NCI-H69 (cell line): ENCODE measurements at places on chromosomes 6 and 20.
A peak's percentile ranks its signal among the peaks of the same experiment; 100 is the strongest.

DNA sequence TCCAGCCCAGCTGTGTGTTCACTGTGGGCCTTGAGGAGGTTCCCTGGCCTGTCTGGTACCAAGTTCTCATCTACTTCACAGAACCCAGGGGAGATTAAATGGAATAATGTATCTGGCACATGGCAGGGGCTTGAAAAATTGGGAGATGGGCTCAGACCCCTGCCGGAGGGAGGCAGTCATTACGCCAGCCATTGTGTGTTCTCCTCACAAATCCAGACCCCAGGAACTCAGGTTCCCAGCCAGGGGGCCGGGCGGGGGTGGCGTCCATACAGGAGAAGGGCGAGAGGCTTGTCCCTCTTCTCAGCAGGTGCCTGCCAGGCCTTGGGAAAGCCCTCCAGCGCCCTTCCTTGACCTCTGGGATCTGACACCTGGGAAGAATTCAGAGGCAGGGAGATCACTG is 8.1 kb downstream of the NOL4L start:
- DNase-seq = no peak

- peak; percentile 57 for DNase-seq
Measured at GRCh38 chr6:28725890-28726348, 197.9 kb downstream of the TRIM27 start.

- peak; percentile 81 for DNase-seq
Measured at GRCh38 chr6:82246802-82247504, 591 bp downstream of the IBTK start.

DNA sequence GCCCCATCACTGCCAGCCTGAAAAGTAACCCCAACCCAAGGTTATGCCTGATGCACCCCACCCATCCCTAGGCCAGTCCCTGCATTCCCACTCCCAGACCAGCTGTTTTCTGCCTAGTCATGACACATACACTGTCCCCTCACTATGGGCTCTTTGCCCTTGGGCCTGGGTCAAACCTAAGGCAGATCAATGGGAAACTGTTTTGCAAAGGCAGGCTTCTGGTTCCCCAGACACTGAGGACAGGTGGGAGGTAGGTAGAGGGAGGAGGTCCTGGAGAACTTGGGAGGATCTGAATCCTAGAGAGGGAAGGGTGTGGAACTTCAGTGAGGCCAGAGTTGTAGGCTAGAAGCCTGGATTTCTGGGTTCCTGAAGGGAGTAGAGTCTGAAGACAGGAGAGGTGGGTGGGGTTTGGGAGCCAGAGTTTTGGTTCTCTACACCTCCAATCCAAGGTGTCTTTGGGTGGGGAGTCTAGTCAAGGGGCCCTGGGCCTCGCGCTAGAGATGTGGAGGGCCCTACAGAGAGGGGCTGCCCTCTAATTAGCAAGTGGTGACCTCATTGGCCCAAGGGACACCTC is 2.0 kb downstream of the CLIC1 start:
- no peak for DNase-seq

- DNase-seq = no peak
Measured at GRCh38 chr6:39073471-39074355, 25.1 kb downstream of the GLP1R start.

GRCh38 chr6:14799928-14800327 is 445.9 kb upstream of the JARID2 start:
- peak; percentile 77 for DNase-seq

GRCh38 chr6:157632821-157633220 is 190.2 kb upstream of the SNX9 start:
- no peak for DNase-seq

DNA sequence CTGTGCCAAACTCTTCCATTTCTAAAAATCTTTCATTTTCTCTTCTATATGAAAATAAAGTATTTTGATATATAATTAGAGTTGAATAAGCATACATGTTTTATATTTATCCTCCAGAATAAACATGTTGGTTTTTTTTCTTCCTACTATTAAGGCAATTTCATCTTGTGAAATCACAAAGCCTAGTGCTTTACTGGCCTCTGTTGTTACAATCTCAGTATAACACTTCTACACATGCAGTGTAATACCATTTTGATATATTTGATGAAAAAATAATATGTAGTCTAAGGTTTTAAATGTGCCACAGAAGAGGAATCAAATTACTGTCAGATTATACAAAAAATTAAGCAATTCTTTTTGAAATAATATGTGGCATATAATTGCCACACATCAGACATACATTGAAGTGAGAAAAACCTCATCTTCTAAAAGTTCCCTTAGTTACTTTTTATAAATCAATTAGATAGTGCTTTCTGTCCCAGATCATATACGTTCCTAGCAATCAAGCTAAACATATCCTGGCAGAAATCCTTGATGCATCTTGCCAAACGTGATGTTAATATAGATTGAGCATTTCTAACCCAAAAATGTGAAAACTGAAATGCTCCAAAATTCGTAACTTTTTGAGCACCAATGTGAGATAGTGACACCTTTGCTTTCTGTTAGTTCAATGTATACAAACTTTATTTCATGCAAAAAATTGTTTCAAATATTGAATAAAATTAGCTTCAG is 225.1 kb upstream of the MANEA start:
- peak; percentile 51 for DNase-seq

GRCh38 chr20:30502670-30503069 is 754.8 kb upstream of the DEFB115 start:
- no peak for DNase-seq

- peak; percentile 99 for DNase-seq
Measured at GRCh38 chr6:122622479-122622878, 12.3 kb downstream of the PKIB start.

DNA sequence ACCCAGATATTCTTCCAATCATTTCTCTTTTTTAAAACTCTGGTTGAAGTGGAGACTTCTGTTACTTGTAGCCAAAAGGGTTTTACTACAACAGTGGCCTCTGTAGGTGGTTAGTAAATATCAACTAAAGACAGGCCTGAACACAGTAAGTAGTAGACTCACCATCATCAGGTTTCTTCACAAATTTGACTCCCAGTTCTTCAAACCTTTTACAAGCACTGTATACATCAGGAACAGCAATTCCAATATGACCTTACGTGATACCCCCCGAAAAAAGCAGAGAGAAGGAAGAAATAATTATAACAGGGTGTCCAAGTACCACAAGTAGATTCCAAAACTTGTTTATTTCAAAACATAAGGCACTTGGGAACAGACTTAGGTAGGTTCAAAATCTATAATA is 21.1 kb downstream of the GLO1 start:
- DNase-seq = no peak

DNA sequence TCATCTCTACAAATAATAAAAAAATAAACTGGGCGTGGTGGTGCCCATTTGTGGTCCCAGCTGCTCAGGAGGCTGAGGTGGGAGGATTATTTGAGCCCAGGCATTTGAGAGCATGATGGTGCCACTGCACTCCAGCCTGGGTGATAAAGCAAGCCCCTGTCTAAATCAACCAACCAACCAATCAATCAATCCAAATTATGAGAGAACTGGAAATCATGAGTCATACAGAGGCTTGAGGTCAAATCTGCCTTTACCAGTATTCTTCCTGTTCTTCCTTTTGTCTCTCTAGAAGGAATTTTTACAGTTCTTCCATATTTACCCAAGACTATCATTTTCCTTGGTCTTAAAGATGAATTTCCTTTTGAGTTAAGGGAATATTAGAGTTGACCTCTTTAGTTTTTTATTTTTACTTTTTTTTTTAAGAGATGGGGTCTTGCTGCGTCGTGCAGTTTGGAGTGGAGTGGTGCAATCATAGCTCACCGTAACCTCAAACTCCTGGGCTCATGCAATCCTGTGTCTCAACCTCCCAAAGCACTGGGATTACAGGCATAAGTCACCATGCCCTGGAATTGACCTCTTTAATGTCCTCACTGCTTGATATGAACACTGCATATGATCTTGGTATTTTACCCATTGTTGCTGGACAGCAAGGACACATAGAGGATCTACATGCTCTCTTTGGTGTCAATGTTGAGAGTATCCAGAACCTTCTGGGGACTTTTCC is 44.1 kb upstream of the TXNDC5 start:
- no peak for DNase-seq

- no peak for DNase-seq
Measured at GRCh38 chr20:6637160-6637579, 130.3 kb upstream of the BMP2 start.

GRCh38 chr20:15986690-15987089 is 586.6 kb downstream of the KIF16B start:
- no peak for DNase-seq

DNA sequence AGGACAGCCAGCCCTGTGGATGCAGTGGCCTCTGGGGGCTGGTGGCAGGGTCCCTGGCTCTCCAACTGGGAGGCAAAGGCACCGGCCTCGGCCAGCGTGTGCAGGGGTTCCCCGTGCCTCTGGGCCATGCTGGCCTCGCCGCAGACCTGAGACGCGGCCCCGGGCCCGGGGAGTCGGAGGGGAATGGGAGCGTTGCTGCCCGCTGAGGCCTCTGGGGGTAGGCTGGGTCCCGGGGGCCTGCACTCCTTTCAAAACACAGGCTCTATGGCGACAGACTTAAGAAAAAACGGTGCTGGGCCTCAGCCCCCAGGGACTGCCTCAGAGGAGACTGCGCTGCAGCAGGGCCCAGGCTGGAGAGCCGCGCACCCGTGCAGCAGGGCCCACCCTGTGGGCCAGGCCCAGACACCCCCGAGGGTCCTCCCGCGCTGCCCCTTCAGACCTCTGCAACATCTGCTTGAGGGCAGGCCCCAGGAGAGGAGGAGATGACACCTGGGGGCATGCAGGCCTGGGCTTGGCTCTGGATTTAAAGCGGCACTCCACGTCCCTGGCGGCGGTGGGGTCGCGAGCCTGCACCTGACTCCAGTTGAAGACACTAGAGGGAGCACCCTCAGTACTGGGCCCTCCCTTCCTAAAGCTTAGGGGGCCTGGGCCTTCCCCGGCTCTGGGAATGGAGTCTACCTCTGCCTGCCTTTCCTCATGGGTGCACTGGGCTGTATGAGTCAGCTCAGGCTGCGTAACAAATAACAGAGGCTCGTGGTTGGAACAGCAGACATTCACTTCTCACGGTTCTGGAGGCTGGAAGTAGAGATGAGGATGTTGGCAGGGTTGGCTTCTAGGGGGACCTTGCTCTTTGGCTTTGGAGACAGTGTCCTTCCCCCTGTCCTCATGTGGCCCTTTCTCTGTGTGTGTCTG is 117.4 kb upstream of the RPS6KA2 start:
- DNase-seq = no peak

GRCh38 chr20:44142413-44142812 is 44.6 kb downstream of the JPH2 start:
- no peak for DNase-seq

DNA sequence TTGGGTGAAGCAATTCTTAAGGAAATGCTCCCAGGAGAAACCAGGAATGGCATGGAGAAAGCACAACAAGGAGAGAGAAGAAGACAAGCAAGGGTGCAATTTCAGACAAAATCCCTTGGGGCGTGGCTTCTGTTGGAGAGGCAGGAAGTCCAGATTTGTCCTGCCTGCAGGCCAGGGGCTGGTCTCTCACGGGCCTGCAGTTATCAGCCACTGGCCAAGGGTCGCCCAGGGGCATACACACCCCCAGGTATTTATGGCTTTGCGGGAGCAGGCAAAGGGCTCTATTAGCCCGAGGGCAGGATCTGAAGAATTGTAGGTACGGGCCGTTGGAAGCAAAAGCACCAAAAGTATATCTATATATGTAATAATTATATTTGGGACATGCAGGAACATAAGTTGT is 87.7 kb downstream of the IYD start:
- DNase-seq = no peak

DNA sequence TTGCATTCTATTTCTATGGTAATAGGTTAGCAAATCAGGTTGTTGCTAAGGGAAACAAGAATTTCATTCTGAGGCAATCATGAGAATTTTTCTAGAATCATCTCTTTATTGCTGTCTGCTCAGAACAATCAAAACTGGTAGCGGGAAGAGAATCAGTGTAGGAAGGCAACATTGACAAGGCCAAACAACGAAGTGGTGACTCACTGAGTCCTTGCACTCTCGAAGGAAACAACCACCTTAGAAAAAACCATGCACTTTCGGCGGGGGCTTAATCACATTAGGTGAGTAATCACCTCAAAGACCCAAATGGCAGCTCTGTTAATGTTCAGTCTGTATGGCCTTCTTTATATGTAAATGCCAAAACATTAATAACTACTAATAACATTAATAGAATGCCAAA is 78.8 kb upstream of the MAP7 start:
- DNase-seq = no peak

DNA sequence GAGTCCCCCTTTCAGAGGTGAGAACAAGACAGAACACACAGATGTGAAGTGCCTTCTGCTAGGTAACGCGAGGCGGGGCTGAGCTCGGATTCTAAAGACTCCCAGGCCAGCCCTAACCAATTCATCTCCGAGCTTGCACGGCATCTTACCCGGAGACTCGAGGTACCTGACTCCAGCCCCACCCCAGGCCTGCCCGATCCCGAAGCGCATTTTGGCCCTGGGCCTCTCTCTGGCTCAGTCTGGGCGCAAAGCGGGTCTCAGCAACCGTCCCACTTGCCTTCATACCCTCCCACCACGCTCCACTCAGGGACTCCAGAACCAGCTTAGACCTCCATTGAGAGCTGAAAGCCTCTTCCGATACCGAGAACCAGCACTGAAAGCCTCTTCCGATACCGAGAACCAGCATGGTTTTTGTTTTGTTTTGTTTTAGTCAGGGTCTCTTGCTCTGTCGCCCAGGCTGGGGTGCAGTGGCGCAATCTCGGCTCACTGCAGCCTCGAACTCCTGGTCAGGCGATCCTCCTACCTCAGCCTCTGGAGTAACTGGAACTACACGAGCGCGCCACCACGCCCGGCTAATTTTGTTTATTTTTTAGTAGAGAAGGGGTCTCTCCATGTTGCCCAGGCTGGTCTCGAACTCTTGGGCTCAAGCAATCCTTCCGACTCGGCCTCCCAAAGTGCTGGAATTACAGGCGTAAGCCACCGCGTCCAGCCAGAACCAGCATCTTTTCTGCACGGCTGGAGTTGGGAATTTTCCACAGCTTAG is 557 bp upstream of the DYNLRB1 start:
- peak; percentile 87 for DNase-seq

GRCh38 chr6:136669299-136669699 is 119.1 kb upstream of the MAP7 start:
- DNase-seq = peak; percentile 69

GRCh38 chr6:88262332-88262731 is 96.2 kb upstream of the CNR1 start:
- no peak for DNase-seq

DNA sequence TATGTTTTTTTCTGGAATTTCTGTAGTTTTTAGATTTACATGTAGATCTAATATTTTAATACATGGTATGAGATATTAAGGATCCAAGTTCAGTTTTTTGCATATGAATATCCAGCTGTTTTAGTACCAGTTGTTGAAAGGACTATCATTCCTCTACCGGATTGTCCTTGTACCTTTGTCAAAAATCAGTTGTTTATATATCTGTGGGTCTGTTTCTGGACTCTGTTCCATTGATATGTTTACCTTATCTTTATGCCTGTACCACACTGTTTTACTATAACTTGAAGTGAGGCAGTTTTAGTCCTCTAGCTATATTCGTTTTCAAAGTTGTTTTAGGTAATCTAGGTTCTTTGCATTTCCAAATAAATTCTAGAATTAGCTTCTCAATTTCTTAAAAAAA is 47.7 kb downstream of the CBFA2T2 start:
- DNase-seq = no peak

GRCh38 chr20:41538810-41539596 is 79.2 kb downstream of the CHD6 start:
- DNase-seq = peak; percentile 22
